ENCODE measurements at places on chromosomes 11 and 22.
A peak's percentile ranks its signal among the peaks of the same experiment; 100 is the strongest.

DNA sequence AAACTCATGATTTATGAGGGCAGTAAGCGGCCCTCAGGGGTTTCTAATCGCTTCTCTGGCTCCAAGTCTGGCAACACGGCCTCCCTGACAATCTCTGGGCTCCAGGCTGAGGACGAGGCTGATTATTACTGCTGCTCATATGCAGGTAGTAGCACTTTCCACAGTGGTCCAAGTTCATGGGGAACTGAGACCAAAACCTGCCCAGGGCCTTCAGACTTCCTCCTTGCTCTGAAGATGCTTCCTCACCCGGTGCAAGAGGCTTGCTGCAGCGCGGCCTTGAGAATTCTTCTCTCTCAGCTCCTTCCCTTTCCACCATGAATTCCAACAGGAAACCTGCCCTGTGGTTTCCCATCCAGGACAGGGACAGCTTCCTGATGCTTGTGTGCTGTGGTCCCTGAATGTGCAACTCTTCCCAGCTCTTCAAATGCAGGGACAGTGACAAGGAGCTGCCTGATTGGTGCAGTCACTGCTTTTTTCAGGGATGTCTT is 53.9 kb downstream of the GGTLC2 start:
- DNase-seq = no peak

DNA sequence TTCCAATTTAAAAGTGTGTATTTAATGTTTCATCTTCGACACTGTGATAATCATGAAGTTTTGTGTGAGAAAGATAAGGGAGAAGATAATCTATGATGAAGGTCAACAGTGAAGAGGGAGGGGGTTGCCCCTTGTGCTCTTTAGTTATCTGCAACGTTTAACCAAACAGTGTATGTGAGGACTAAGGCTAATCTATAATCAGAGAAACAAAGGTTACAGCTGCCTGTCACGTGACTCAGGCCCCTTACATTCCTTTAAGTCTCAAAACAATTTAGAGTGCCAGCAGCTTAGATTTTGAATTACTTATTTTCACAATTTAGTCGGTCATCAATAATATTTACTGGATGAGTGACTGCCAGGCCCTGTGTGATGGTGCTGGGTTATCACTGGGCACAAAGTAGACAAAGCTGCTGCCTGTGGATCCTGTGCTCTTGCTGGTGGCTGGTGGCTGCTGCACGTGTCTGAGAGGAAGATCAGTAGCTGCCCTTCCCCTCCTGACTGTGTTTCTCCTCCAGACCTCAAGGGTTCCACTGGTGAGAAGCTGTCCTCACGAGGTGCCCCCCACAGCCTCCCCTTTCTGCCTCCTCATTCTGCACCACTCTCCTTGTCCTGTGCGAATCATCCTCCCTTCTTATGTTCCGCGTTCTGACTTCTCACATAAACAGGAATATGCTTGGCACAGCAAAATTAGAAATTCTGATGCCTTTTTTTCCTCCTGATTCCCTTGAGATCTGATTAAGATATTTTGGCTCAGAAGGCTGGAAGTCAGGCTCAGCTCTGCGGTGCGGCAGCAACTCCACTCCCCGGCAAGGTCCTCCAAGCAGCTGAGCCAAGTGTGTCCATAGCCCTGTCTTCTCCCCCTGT is 331.1 kb upstream of the B3GAT1 start:
- no peak for DNase-seq

DNA sequence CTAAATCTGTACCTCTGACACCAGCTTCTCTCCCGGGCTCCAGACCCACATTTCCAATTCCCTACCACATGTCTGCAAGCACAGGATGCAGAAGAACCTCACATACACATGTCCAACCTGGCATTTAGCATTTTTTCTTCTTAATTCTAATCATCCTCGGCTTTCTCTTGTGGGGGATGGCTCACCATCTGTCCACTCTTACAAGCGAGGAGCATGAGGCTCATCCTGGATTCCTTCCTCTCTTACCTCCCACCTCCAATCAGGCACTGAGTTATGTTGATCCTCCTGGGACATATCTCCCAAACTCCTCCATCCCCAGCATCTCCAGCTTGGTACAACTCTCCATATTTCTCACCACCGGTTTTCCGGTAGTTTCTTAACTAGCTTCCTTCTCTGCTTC is 149.8 kb upstream of the LARGE1 start:
- DNase-seq = no peak

- no peak for DNase-seq
Measured at GRCh38 chr22:49513358-49513851, 314.3 kb downstream of the BRD1 start.

- DNase-seq = no peak
Measured at GRCh38 chr11:61295596-61295926, 445 bp upstream of the VWCE start.

DNA sequence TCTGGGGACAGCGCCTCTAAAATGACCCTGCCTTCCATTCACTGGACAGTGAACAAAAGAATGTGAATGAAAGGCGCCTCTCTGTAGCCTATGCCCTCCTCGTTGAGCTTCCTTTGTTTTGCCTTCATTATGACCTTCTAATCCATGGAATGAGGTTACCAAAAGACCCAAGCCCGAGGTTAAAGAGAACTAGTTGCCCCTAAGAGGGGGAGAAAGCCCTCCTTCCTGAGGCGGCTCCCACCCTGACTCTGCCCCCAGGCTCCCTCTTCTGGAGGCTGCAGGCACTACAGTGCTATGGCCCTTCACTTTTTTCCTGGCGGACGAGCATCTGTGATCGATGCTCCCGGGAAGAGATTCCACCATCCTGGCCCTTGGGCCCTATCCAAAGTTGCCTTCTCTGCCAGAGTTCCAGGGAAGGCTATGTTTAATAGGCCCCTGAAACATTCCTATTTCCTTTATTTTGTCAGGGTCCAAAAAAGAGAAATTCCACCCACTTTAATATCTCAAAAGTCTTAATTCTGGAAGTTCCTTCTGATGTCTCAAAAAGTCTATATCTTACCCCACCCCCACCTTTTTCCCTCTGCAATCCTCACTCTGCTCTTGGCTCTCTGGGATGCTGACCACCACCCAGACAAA is 147.3 kb downstream of the FEZ1 start:
- DNase-seq = peak; percentile 13

GRCh38 chr11:68064926-68065325 is 26.1 kb downstream of the TCIRG1 start:
- no peak for DNase-seq

- DNase-seq = no peak
Measured at GRCh38 chr11:95268391-95268790, 37.4 kb upstream of the SESN3 start.

DNA sequence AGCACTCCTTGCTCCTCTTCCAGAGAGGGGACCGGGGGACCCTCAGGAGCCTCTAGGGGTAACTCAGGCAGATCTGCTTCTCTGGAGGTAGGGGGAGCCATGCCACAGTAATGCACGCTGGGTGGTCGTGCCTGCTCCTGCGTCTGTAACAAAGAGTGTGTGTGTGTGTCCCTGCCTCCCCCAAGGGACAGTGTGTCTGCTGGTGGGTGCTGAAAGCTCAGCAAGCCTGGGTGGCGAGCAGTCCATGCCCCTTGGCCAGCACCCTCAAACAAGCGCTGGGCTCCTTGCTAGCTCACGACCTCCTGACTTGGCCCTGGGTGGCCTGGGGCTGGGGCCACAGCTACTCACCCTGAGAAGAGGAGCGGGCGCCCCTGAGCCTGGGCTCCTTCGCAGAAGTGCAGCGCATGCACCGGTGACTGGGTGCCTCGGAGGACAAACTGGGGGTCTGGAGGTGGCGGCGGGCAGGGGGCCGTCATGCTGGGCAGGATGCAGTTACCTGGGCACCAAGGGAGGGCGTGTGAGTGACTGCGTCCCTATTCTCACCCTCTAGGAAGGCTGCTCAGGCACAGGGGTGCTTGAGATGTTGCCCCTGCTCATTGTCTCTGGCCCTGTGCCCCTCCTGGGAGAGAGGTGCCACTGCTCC is 33.7 kb downstream of the GNB1L start:
- no peak for DNase-seq

- DNase-seq = no peak
Measured at GRCh38 chr11:72389116-72389515, 45.2 kb downstream of the CLPB start.

GRCh38 chr11:113991170-113991569 is 16.3 kb downstream of the HTR3A start:
- no peak for DNase-seq

DNA sequence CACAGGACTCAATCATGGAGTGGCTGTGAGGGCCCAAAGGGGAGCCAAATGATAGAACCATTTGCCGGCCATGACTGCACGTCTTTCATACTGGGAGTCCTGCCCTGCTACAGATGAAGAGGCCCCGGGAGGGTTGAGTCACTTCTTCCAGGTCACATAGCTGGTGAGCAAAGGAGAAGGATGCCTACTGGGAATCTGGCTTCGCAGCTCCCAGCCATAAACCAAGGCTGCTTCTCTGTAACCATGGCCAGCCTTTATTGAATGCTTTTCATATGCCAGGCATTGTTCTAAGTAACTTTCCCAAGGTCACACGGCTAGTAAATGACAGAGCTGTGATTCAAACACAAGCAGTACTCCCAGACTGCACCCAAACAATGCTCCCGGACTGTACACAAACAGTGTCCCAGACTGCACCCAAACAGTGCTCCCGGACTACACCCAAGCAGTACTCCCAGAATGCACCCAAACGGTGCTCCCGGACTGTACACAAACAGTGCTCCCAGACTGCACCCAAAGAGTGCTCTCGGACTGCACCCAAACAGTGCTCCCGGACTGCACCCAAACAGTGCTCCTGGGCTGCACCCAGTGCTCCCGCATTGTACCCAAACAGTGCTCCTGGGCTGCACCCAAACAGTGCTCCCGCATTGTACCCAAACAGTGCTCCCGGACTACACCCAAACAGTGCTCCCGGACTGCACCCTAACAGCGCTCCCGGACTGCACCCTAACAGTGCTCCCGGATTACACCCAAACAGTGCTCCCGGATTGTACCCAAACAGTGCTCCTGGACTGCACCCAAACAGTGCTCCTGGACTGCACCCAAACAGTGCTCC is 89.8 kb downstream of the FBXO7 start:
- DNase-seq = no peak

DNA sequence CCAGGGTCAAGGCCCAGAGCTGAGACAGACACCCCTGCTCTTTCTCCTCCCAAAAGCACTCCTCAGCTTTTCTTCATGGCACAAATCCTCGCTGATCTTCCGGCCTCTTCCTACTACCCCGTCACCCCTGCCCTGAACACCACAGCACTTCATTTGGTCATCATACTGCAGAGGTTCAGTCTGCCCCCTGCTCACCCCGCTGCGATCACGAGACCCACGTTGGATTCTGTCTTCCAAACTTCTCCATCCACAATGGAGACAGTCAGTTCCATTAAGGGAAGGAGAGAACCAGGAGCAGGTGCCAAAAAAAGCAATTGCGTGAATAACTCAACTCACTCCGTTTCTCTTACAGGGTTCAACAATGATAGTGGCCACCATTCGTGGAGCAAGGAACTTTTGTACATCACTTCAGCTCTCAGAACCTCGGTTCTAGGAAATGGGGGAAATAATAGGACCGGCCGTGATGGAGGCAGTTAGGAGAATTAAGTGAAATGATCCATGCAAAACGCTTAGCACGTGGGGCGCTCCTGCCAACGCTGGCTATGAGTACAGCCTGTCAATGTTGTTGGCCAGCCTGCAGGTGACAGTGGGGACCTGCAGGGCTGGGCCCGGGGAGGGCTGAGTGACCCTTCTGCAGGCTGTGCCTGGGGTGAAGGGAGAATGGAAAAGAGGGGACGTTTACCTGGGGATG is 45.9 kb downstream of the MN1 start:
- DNase-seq = no peak

- DNase-seq = no peak
Measured at GRCh38 chr11:66728693-66729385, at the start of gene SPTBN2. TSS of gene SPTBN2 (minus strand) at chr11:66729216. CDS start at chr11:66721240, 7,976 bp downstream.

DNA sequence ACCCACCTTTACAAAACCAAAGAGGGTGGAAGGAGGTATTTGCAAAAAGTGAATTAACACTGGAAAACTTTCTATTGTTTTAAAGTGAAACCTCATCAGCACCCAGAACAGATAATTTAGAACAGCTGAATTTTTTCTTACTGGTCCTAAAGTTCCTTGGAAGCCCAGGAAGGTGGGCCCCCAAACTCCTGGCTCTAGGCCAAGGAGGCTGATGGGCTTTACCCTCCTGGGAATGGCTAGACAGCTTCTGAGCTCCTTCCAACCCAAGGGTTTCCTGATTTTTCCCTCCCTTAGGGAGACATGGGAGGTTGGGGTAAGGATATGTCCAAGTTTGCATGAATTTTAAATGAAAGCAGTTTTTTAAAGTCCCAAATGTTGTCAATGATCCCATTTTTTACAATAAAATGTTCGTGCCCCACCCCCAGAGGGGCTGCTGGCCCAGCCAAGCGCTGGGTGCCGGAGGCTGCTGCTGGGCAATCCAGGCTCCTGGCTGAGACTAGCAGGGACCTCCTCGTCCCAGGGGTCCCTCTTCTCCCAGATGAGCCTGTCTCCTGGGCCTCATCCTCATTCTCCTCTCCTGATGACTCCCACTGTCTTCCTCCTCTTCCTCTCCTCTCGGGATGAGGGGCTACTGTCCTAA is 28.4 kb downstream of the RELT start:
- no peak for DNase-seq

DNA sequence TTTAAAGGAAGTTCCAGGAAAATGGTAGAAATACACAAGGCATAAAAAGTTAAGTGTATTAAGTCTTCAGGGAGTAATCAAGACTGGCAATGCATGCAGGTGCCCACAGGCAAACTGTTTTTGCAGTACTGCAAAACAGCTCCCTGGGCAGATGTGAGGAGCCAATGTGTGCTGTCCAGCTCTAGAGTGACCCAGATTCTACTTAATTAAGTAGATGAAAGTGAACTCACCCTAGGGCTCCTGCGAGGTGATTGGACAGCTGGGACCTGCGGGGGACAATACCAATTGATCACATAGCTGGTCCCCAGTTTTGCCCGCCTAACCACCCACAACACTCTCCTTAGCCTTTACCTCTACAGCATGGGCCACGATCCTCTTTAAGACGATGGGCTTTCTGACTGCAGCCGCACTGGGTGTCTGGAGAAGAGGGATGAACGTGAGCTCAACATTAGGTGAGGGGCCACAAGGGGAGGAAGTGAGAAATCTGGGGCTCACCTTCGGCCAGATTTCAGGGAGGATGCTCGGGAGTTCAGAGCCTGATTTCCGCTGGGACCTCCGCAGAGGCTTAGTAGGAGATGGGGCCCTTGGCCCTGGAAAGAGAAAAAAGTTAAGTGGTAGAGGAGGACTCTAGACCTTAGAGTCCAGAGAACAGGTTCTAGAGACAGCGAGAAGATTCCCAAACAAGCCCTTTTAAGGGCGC is 556 bp downstream of the CDCA5 start:
- DNase-seq = no peak

GRCh38 chr11:64186492-64187165 is 658 bp downstream of the STIP1 start:
- DNase-seq = peak; percentile 9

GRCh38 chr11:120391292-120391691 is 55.1 kb downstream of the ARHGEF12 start:
- DNase-seq = no peak

DNA sequence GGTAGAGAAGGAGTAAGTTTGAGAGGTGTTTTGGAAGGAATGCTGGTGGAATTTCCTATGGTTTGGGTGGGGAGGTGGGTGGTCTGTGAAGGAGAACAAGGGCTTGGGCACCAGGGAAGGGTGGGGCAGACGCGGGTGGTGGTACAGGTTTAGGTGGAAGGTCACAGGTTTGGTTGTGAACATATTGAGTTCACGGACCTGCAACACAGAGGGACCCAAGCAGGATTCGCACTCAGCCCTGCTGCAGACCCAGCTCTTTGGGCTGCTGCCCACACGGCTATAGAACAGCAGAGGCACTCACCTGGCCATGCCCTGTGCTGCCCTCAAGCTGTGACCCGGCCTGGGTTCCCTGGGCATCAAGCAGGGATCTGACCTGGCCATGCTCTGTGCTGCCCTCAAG is 33.5 kb upstream of the EMID1 start:
- no peak for DNase-seq

Measured in activated naive CD4-positive, alpha-beta T cell (primary cell).